Left kidney (tissue), 8 donors: ENCODE measurements at places on chromosomes 16 and 17.

- DNase-seq = no peak
Measured at GRCh38 chr17:5705876-5706576, 121.7 kb upstream of the NLRP1 start.

GRCh38 chr16:87305505-87306391, 11.4 kb downstream of the C16orf95 start:
- no peak for DNase-seq

DNA sequence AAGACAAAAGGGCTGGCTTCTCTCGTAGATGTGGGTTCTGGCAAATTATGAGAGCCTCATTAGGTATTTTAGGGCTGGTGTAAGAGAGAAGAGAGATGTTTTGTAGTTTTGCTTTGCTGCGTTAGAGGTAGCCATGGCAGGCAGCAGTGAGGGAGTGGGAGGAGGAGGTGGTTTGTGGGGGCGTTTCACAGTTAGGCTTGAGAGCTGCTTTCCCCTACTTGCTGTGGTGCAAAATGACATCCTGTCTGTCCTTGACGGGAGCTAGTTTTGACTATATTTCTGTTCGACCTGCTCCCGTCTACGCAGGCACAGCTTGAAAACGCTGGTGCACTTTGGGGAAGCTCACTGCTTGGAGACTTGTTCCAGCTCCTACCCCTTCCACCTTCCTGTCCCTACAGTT, 75.5 kb downstream of the SLC5A11 start:
- no peak for DNase-seq

DNA sequence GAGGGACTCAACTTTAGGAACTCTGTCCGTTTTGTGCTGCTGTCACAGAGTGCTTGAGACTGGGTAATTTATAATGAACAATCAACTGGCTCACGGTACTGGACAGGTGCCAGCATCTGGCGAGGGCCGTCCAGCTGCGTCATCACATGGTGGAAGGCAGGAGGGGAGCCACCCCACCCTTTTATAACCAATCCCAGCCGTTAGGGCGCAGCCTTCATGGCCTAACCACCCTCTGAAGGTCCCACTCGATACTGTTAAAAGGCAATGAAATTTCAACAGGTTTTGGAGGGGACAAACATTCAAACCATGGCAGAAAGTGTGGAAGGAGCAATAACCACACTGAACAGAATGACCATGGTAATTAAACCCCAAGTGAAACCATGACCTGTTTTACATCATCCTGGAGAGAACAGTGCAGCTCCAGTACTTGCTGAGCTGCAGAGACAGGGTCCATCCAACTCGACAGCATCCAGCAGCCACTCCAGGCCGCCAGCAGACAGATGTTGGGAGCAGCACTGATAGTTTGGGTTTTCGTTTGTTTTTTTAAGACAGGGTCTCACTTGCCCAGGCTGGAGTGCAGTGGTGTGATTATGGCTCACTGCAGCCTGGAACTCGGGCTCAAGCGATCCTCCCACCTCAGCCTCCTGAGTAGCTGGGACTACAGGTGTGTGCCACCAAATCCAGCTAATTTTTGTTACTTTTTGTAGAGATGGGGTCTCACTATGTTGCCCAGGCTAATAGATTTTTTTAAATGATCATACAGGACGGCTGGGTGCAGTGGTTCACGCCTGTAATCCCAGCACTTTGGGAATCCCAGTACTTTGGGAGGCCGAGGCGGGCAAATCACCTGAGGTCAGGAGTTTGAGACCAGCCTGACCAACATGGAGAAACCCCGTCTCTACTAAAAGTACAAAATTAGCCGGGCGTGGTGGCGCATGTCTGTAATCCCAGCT, 11.0 kb downstream of the CHMP6 start:
- no peak for DNase-seq

GRCh38 chr16:86378831-86379504, 131.4 kb upstream of the FOXF1 start:
- DNase-seq = no peak

DNA sequence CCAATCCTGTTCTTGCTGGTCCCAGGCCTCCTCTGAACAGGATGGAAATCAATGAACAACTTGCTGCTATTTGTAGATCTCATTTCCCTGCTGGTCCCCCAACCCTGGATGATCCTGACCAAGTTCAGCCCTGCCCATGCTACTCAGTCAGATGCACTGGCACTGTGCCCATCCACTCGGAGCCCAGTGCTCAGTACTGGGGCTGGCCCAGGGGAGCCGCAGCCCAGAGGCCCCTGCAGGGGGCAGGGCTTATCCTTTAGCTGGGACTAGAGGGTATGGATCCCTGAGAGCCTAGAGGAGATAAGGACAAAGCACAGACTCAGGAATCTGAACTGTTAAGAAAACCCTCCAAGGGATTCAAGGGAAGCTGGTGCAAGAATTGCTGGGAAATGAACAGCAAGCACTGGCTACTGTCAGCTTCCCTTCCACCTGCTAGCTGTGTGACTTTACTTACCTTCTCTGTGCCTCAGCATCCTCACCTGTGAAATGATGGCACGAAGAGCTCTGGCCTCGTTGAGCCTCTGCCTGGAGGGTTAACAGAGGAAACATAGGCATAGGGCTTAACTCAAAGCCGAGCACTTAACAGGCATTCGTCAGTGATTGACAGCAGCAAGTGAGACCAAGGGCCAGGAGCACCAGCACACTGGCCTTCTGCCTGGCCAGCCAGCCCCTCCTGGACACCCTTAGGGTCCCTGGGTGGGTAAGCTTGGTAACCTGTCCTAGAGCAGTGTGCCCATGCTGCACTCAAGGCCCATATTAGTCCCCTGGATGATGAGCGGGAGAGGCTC, 29.8 kb upstream of the C1QL1 start:
- no peak for DNase-seq

- DNase-seq = no peak
Measured at GRCh38 chr17:82056729-82057621, 5.3 kb downstream of the GPS1 start.

DNA sequence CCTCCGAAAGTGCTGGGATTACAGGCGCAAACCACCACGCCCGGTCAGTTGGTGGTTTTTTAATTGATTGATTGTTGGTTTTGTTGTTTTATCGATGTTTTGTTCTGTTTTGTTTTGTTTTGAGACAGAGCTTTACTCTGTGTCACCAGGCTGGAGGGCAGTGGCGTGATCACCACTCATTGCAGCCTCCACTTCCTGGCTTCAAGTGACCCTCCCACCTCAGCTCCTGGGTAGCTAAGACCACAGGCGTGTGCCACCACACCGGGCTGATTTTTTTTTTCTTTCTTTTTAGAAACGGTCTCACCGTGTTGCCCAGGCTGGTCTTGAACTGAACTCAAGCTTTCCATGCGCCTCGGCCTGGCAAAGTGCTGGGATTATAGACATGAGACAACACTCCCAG, 12.4 kb downstream of the FAM234A start:
- DNase-seq = no peak

DNA sequence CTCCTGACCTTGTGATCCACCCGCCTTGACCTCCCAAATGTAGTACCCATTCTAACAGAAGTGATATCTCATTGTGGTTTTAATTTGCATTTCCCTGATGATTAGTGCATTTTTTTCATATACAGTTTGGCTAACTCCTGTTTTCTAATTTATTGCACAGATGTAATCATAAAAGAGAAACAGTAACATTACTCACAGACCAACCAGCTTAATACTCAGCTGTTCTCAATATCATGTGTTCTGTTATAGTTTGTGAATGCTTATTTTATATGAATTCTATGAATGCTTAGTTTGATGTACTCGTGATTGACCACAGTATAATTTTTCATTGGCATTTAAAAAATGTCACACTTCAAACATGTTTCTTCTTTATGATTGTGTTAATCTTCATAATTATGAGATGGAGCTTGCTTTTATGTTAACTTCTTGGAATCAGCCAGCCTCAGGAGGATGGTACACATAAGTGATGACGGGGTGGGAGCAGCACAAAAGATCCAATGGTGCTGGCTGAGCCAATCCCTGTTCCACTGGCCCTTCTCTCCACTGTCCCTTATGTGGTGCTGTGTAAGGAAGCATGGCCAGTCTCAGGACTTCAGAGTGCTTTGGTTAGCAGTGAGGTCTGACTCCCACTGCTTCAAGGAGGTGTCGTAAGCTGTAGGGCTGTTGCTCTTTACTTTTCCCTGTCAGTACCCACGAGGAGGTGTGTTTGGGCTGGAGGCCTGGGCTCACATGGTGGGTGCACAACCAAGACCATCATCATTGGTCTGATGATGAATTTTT, 191.0 kb downstream of the SPECC1 start:
- no peak for DNase-seq

DNA sequence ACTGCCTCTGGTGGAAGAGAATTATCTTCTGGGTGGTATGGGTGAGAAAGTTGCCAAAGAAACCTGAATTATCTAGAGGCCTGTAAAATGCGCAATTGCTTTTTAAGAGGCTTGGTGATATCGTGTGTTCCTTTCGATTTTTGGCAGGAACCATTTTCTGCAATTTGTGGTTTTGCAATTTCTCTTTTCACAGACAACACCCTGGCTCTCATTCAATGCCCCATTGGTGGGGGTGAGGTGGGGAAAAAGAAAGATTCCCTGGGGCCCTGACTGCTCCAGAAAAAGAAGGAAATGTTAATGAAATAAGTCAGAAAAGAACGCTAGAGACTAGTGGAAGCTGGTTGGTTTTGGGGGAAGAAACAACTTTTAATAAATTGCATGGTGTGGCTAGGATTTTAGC, 77.4 kb downstream of the ANKFN1 start:
- no peak for DNase-seq

GRCh38 chr16:50774960-50775359, 33.1 kb downstream of the CYLD start:
- DNase-seq = no peak

DNA sequence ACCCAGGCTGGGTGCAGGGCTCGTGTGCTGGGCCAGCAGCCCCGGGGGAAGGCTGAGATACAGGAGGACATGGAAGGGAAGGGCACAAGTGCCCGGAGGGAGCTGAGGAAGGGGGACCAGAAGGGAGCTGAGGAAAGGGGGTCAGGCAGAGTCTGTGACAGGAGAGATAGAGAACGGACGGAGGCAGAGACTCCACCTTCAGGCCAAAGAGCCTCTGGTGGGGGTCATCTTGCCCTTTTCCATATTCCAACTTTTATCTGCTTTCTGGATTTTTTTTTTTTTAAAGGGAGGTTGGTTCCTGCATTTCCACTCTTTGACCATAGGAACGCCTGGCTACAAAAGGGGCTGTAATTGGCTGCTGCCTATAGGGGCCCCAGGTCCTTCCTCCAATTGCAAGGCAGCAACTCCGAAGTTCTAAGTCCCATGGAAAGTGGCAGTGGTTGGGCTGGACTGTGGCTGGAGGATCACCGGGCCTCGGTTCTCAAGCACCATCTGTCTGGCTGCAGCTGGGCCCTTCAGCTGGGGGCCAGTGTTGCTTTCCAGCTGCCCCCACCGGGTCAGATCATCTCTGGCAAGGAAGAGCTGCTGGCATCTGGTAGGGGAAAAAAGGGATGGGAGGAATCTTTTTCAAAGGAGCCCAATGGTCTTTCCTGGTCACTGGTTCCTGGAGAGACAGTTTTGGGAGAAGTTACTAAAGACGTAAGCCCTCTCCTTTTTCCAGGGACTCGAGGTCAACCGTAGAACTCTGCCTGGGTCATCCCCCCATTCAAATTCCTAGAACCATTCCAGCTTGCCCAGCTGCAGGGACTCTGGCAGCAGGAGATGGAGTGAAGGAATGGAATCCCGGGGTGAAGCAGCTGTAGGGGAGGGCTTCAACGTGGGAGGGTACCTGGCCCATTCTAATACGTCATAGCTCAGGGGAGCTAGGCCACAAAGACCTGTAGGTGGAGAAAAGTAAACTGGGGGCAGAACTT, 13.1 kb upstream of the MRPS23 start:
- no peak for DNase-seq

- DNase-seq = no peak
Measured at GRCh38 chr17:62704381-62704971, 77.0 kb downstream of the MRC2 start.

DNA sequence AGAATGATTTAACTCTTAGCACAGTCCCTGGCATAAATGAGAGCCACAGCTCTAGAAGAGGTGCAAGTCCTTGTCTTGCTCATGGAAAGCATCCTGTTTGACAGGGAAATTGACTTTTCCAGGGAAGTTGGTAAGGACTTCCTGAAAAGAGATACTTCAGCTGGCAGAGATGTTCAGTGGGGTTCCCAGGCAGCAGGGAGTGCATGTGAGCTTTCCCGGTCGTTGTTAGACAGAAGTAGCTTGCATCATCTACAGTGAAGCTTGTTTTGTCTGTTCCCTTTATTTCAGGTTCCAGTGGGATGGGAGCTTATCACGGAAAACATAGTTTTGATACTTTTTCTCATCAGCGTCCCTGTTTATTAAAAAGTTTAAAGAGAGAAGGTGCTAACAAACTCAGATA, 22.9 kb downstream of the ALDH3A2 start:
- DNase-seq = no peak

DNA sequence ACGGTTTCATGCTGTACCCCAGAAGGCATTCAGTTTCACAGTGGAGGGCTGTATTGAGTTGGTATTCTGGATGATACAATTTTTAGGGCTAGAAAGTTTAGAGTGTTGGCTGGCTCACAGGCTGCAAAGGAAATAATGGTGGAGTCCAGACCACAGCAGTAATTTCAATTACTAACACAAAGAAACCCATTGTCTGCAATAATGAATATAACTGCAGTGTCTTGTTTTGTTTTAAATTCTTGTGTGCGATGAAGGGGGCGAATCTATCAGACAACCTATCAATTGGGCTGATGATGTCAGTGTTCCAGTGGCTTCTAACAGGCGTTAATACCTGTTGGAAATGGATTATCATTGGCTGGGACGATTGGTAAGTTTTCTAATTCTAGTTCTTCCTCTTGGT, 1.5 kb downstream of the SP2 start:
- no peak for DNase-seq

DNA sequence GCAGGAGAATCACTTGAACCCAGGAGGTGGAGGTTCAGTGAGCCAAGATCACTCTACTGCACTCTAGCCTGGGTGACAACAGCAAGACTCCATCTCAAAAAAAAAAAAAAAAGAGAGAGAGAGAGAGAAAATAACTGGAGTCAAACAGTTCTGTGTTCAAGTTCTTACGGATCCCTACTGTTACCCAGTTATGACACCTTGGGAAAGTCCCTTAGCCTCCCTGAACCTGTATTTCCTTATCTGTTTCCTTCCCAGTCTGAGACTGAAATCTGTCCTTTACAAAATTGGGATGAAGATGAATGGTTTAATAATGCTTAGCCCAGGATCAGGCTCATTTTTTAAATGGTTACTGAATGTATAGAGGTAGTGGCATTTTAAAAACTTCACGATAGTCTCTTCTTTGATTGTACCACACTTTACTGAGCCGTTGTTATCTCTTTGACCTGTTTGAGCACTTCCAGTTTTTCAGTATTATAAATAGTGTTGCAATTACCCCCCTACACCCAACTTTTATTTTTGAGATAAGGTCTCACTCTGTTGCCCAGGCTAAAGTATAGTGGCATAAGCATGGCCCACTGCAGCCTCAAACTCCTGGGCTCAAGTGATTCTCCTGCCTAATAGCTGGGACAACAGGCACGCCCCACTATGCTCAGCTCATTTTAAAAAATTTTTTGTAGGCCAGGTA, 17.1 kb downstream of the ZNF768 start:
- DNase-seq = no peak

GRCh38 chr16:22337849-22338635, 36.4 kb downstream of the CDR2 start:
- DNase-seq = no peak

GRCh38 chr16:68782198-68783174, 45.4 kb downstream of the CDH1 start:
- DNase-seq = no peak

- DNase-seq = no peak
Measured at GRCh38 chr16:1950047-1950446, 4.4 kb downstream of the RPL3L start.
